ENCODE measurements at places on chromosomes 1 and 21.

DNA sequence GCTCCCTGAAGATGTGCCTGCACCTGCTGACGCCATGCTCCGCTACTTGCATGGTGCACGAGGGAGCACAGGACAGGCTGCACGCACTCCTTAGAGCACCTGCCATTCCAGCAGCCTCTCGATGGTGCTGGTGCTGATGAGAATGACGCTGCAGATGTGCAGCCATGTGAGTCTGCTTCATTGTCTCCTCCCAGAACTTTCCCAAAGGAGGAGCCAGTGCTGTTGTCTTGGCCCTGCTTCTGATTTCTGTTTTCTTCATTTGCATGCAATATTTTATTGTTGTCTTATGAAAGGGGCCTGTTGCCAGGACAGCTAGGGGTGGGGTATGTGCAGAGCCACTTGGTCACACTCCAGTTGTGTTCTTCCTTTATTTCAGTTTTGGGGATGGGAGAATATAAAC lies 70.1 kb downstream of the PCBP3 start:
- DNase-seq: no peak

GRCh38 chr1:96210054-96210453 lies 511.5 kb upstream of the PTBP2 start:
- no peak for DNase-seq

GRCh38 chr1:7885513-7886404 lies 32.9 kb upstream of the UTS2 start:
- peak; percentile 100 for DNase-seq

- no peak for DNase-seq
These were observed at the start of gene TRPM2 for GRCh38 chr21:44353191-44353970. Gene TRPM2 (plus strand): TSS chr21:44353621. CDS start chr21:44353701, 80 bp downstream.

DNA sequence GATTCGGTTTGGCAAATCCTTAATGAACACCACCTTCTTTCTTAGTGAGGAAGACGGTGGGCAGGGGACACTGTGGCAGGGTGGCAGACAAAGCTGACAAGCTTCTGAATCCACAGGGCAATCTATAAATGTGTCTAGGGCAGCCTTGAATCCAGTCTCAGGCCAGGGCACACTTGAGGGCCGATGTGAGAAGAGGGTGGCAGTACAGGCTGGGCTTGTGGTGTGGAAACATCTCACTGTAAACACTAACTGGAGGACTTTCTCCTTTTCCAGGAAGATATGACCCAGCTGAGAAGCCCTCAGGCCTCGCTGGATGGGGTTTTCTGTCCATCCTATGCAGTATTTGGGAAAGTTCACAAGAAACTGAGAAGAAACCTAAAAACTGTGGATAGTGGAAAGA lies 46.5 kb downstream of the PKP1 start:
- DNase-seq: no peak

DNA sequence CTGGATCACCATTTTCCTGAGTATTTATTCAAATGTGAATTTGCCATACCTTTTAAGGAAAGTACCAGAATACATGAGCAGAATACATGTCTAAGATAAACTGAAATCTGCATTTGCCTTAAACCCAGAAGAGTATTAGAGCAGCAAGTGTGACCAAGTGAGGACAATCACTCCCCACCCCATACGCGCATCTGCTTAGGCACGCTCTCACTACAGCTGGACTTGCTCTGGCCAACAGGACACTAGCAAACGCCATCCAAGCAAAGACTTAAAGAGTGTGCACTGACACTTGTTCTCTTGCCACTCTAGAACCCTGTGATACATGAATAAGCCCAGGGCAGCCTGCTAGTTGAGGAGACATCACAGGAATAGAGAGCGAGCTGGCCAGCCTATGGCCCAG lies 25.6 kb downstream of the NUP133 start:
- no peak for DNase-seq

DNA sequence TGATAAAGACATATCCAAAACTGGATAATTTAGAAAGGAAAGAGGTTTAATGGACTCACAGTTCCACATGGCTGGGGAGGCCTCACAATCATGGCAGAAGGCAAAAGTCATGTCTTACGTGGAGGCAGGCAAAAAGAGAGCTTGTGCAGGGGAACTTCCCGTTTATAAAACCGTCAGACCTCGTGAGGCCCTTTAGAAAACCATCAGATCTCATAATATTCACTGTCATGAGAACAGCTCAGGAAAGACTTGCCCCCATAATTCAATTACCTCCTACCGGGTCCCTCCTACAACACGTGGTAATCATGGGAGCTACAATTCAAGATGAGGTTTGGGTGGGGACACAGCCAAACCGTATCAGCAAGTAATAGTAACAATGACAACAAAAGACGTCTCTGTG lies 88.2 kb upstream of the SLC25A33 start:
- no peak for DNase-seq

Measured in H9 (cell line).